Occipital lobe (tissue), 3 donors: ENCODE measurements at places on chromosomes 2 and 18. TPM values are rescaled to one million over a fixed set of nuclear protein-coding genes. Genes with fewer than 3 reads are reported as not detected.

The MLPH gene
- total RNA-seq: 0.94 TPM

The STARD7 gene
- 165 TPM for total RNA-seq

The GPR39 gene
- total RNA-seq: 5.0 TPM

The MC5R gene
- 2.2 TPM for total RNA-seq

The PHLPP1 gene
- 22.6 TPM for total RNA-seq

The EFR3B gene
- 47.1 TPM for total RNA-seq

The CXCR4 gene
- total RNA-seq: 115 TPM

The RAD51AP2 gene
- total RNA-seq: 0.47 TPM
